ENCODE measurements at places on chromosomes 1 and 21.

GRCh38 chr21:26732432-26733221 lies 112.6 kb downstream of the ADAMTS1 start:
- no peak for DNase-seq

DNA sequence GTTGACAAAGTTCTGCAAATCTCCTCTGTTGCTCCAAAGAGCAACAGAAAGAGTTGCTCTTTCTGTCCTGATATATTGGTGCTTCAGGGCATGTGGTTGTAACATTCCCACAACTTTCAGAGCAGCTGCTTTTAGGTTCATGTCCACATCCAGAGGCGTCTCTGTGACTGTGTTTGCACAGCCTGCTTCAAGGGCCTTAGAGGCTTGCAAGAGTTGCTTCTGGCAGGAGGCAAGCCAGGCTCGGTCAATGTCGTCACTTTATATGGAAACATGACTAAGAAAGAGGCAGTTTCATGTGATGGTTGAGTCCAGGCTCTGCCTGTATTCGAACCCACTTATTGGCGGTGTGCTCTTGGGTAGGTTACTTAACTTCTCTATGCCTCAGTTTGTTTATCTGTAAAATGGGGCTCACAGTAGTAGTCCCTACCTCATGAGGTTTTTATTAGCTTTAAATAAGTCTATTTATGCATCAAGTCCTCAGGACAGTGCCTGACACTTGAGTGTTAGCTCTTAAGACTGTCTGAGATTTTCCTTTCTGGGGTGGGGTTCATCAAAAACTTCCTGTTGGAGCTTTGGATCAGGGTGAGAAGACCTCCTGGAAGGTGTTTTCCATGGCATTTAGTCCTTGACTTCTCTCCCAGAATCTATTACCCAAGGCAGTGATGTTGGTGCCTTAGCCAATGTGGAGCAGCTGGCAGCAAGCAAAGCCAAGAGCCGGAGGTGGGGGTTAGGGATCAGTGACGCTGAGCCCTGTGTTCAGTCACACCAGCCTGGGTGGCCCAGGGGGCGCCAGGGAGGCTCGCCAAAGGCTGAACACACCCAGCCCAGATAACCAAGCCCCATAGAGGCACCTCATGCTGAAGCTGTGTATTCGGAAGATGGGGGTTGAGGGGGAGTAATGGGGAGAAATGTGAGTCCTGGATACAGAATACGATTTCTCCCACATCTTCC lies 18.9 kb downstream of the LHX4 start:
- peak; percentile 42 for DNase-seq

DNA sequence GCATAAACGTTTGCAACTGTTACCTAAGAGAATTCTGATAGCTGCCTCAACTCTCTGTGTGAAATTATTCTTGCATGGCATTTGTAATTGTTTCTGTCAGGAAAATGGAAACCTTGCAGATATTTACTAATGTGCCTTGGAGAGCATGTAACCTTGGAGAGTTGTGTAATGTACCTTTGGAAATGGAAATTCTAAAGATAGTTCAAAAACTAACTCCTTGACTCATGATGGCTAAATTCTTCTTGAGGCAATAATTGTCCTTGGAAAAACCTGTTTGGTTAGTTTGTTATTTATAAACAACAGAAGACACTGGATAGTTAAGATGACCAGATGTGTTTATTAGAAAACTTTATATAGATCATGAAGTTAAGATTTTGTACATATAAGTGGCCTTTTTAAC lies 1033.8 kb downstream of the PLA2G4A start:
- DNase-seq, result no peak

DNA sequence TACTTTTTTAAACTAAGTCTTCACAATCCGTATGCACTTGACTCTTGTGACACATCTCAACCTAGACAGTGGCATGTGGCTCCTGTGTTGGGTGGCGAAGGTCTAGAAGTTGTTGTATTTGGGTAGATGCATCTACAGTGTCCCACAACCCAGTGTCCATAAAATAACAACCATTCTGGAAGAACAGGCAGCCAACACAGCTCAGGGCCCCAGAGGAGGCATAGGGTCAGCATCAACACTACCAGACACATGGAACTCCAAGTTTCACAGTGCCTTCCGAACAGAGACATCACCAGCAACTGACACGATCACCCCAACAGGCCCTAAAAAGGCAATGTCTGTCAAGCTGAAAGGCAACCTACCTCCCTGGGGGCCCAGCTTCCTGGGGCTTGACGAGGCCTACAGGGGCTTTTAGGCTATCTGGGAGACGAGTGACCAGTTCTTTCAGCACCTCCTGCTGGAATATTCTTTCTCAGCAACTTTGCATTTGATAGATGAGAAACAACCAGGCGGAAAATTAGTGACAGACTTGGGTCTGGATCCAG lies 5.6 kb downstream of the SH3BP5L start:
- no peak for DNase-seq

DNA sequence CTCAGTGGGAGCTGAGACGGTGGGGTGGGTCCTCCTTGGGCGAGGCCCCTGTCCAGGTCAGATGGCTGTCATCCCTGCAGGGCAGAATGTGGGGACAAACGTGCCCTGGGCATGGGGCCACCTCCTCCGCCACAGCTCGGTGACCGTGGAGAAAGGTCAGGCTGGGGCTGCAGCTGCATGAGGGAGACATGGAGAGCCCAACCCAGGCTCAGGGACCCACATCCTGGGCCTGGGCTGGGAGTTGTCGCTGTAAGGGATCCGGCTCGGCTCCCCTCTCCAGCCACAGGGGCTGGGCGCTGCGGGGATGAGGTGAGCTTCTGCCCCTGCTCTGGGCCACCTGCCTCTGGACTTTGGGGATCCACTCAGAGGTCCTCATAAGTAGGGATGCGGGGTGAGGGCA lies 518 bp upstream of the PLCH2 start:
- DNase-seq, result no peak

DNA sequence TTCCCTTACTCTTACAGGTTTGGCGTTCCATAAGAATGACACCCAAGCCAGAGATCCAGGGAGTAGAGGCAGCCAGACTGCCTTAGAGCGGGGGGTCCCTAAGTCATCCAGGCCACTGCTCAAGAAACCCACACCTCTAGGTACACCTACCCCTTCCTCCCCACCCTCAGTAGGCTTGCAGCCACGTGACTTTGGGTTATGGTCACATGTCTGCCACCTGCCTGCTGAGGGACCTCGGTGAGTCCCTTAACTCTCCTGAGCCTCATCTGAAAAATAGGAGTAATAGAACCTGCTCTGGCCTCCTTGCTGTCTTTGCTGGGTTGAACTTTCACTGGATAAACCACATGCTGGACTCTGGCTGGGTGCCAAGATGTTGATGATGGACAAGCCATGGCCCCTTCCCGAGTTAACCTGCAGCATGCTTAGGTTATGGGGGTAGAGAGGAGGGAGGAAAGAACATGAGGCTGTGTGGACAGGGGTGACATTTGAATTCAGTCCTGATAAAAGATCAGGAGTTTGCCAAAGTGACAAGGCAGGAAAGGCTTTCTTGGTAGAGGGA lies 4.5 kb downstream of the RPS6KA1 start:
- DNase-seq, result no peak

GRCh38 chr1:84510165-84510564 lies 3.8 kb upstream of the GNG5 start:
- DNase-seq, result no peak

DNA sequence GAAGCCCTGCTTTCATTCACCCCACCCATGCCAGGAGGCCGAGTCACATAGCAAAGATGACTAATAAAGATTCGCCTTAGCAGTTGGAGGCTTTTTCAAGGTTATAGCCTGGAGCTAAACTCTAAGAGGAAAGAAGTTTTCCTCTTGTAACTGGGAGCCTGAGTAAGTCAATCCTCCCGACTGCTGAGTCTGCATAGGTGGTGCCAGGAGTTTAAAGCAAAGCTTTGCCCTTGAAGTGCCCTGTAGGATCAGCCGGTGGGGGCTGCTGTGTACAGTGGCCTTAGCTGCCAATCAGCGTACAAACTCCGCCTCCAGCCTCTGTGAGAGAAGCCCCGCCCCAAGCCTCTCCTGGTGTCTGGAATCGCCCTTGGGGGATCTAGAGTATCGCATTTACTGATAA lies 147.5 kb upstream of the SPATA6 start:
- peak; percentile 38 for DNase-seq

- peak; percentile 51 for DNase-seq
These were observed 117.3 kb upstream of the IRF2BP2 start for GRCh38 chr1:234727018-234727940.

DNA sequence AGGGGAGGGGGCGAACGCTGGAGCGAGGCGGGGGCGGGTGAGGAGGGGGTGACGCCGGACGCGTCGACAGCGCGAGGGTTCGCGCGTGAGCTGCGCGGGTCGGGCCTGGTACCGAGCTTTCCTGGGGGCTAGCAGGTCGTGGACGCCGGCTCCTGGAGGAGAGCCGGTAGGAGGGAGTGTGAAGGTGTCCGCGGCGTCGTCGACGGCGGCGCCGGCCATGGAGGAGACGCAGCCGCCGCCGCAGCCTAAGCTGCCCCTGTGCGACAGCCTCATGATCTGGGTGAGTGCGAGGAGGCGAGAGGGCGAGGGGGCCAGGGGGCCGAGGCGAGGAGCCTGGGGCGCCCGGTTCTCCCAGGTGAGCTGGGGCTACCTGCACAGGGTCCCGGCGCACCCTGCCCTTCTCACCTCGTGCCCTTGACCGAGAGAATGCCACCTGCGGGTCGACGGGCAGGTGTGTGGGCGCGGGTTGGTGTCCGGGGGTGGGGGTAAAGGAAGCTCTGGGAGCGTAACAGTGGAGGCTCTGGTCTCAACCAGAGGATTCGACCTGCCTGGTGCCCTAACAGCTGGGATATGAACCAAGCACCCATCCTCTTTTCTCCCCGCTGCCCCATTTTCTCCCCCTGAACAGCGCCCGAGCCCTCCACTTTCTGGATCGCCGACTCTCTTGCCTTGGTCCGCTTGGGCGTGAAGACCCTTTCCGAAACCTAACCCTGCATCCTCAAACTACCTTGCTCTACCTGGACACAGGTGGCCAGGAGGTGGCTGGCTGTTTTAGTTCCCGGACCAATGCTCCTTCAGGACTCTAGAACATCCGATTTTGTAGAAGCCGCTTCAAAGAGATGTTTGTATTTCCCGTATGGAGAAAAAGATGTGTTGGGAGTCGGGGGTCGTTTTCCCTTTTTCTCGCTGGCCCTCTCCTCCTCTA lies at the start of gene HOOK1:
TSS of gene HOOK1 (plus strand) at position 49 of the 925 bp plus-strand sequence. CDS start at position 218, 169 bp downstream.
- DNase-seq, result no peak

GRCh38 chr1:240804475-240804874 lies 192.5 kb upstream of the GREM2 start:
- DNase-seq, result no peak

- DNase-seq, result no peak
These were observed 102.8 kb upstream of the COL11A1 start for GRCh38 chr1:103211073-103211472.

DNA sequence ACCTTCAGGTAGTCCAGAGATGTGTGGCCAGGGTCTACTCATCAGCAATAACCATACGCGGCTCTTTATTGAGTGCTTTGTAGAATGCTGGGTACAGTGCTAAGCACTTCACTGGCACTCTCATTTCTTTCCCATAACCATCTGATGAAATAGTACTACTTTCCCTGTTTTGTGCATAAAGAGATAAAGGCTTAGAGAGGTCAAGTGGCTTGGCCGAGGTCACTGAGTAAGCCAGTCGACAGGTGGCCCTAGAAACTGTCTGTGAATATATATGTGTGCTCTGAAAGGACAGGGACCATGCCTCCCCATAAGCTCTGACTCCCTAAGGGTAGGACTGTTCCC lies 52.8 kb downstream of the NENF start:
- no peak for DNase-seq

GRCh38 chr1:205443585-205444299 lies 12.1 kb downstream of the BLACAT1 start:
- DNase-seq, result no peak

DNA sequence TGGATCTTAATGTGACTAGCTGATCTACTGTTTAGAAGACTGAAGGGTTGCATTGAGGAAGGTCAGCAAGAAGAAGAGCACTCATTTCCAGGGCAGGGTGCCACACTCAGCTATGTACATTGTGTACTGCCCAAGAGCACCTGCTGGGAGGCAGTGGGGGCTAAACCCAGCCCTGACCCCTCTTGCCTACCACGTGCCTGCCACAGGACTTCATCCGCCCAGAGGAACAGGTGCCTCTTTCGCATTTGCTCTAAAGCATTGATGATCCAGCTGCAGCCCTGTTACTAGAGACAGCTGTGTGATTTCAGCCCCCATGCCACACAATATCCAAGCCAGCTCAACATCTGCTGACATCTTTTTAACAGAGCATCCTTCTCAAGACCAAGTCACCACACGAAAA lies 341.8 kb downstream of the LMX1A start:
- DNase-seq, result no peak

GRCh38 chr1:229529639-229530038 lies 21.5 kb upstream of the NUP133 start:
- DNase-seq, result no peak

DNA sequence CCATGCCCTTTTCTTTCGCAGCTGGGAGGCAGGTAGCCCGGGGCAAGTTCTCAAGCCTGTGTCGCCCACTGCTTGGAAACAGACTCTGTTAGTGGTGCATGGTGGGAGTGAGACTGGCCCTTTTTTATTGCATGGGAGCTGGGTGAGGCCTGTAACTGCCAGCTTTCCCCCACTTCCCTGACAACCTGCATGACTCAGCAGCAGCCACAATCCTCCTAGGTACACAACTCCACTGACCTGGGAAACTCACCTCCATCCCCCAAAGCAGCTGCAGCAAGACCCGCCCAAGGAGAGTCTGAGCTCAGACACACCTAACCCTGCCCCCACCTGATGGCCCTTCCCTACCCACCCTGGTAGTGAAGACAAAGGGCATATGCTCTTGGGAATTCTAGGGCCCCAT lies 25.8 kb downstream of the PIGP start:
- peak; percentile 73 for DNase-seq

DNA sequence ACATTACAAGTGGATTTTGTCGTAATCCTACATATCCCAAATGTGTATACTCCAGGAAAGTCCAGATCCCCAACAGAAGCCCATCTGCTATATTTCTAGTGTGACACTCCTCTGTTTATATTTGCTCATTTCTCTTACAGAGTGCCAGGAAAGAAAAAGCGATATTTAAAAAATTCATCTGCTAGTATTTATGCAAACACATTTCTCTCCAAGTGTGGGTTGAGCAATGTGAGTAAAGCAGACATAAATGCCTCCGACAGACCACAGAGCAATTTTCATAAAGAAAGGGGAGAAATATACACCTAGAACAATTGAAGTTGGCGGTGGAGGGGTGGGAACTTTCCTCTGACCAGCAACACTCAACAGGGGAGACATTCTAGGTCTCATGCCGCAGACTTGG lies 22.2 kb upstream of the RAP1A start:
- no peak for DNase-seq

DNA sequence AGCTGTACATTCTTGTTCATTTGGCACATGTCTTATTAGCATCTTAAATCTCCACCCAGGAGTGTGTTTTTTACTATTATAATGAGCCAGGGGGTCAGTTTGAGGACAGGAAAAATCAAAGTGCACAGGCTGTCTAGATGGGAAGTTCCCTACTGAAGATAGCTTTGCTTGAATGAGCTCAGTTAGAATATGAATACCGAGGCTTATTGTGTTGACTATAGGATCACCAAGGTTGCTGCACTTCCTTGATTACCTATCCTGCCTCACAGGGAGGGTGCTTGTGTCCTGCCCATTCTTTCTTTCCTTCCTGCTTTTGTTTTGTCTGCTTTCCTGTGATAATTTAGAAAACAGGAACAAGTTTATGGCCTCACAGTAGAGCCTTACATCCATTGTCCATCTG lies 16.3 kb downstream of the PHGDH start:
- DNase-seq, result no peak

GRCh38 chr1:28102189-28102588 lies 13.8 kb upstream of the EYA3 start:
- no peak for DNase-seq

- DNase-seq, result peak; percentile 6
These were observed 216.0 kb downstream of the DYRK1A start for GRCh38 chr21:37582590-37582989.

Data from NCI-H1417 (cell line).